ENCODE measurements at places on chromosomes 2 and 18.

DNA sequence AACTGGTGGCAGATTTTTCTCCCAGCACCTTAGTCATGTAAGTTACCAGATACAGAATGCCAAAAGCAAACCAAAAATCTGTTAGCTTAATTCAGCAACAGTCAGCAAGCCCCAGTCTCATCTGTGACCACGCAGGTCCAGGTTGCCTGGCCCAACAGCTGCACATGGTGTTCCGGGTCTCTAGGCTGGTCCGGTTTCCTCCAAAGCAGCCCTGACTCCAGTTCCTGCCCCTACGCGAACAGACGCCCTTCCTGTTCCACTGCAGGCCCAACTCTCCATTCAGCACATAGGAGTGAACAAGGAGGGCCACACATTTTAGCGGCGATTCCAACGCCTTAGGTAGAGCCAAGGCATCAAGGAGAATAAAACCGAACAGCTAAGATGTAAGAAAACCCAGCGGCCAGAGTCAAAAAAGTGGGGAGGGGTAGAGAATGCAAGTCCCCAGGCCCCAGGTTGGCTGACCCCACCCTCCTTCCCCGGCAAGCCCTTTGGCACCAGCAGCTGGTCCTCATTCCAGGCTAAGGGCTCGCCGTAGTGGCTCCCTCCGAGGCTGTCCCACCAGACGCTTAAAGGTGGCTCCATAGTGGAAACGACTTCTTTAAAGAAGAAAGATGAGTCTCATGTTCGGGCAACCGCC, 1.5 kb downstream of the STK25 start:
- DNase-seq: no peak

- no peak for DNase-seq
Measured at GRCh38 chr2:177675350-177675821, 282.8 kb downstream of the AGPS start.

DNA sequence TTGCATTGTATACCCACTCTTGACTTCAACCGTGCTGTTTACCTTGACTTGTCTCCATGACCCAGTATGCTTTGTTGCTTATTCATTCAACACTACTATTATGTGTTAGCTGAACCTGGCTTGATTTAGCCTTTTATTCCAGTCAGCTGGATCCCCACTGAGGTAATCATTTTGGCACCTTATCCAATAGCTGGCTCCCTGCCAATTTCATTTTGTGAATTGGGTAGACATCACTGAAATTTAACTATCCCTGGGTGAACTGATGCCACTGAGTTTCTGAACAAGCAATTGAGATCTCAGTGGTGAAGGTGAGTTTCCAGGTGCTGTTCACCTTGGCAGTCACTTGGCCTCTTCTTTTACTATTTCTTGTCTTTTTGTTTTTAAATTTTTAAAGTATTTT, 584.3 kb downstream of the ADCYAP1 start:
- no peak for DNase-seq

DNA sequence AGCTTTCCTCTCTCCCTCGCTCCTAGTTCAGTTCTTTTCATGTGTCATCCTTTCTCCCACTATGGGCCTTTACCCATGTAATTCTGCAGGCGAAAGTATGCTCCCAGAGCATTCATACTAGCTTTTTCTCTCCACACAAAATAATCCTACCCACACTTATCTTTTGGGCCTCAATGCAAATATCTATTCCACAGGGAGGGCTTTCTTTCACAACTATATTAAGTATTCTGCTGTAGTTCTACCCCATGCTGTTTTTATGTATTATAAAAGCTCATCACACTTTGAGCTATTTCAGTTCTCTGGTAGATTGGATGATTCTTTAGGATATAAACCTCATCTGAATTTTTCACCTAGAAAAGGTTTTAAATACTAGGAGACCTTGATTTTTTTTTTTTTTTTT, 774.6 kb upstream of the CRIM1 start:
- DNase-seq: no peak

- no peak for DNase-seq
Measured at GRCh38 chr18:37341016-37341415, 224.6 kb downstream of the CELF4 start.

- DNase-seq: no peak
Measured at GRCh38 chr2:141137122-141137693, 993.6 kb downstream of the LRP1B start.

DNA sequence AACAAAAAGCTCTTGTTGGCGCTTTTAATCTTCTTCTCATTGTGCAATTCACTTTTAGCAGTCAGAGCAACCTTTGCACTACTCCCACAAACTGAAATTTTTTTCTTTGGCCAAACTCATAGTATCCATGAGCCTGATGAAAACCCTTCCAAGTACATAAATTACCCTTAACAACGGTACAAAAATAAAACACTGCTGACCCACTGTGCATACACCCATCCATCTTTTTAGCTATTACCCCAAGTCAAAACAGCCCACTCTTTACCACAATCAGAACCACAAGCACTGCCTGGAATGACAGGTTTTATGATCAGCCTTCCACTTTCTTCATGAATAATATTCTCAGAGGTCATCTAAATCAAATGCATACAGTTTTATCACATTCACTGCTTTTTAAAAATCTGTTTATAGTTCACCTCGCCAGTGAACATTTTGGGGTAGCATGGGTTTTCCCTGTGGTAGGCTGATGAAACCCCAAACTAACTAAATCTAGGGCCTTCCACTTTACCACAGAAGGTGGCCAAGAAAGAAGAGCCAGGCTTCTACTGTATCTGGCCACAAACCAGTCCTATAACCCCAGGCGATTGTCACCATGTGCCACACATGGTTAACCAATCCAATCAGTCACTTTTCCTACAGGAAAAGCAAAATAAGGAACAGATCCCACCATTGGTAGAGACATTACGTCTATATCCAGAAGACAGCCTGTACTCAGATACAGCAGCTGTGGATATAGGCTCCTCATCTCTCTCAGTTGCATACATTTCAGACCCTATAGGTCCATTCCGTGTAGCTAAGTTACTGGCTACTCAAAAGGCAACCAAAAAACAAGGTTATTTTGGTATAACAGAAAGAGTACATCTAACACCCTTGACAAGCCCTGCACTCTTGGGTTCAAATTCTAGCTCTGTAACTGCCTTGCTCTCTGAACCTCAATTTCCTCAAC, 171.3 kb downstream of the THADA start:
- DNase-seq: no peak

DNA sequence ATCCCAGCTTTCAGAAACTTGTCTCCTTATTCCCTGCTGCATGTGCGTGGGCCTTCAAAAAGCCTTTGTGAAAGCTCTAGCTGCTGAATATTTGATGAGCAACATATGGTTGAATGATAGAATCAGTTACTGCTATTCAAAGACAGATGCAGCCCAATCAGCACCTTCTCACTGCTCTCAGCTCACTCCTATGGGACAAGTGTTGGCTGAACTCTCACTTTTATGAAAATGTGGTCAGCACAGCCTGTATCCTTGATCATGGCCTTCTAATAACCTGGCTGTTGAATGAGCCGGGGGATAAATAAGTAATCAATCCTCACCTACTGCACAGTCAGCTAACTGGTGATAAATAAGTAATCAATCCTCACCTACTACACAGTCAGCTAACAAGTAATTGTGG, 103.2 kb downstream of the PIEZO2 start:
- DNase-seq: no peak

GRCh38 chr2:164771897-164772296, 69.7 kb downstream of the COBLL1 start:
- DNase-seq: no peak

DNA sequence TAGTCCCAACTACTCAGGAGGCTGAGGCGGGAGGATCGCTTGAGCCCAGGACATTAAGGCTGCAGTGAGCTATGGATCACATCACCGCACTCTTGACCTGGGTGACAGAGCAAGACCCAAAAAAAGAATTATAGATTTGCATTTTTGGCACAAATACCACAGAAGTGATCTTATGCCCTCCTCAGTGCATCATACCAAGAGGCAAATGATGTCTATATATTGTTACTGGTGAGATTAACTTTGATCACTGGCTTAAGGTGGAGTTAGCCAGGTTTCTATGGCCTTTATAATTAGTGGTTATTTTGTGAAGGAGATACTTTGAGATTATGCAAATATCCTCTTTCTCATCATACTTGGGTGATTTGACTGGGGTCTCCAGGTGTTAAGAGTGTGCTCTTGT, 22.1 kb upstream of the CATIP start:
- DNase-seq: no peak

DNA sequence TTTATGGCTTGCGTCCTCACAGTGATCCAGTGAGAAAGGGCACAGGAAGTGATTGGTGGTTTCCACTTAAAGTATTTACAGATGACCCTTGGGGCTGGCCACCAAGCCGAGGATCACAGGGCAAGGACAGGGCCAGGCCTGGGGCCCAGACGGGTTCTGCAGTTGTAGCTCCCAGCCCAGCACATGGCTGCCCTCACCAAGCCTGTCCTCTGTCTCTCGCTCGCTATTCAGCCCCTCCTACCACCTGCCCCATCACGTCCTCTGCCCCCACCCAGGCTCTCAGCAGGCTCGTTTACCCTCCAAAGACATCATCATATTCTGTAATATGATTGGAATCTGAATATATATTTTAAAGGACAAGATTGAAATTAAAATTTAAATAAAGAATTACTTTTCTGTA, 246.0 kb downstream of the KLHL29 start:
- DNase-seq: no peak

GRCh38 chr2:229127471-229127870, 143.6 kb downstream of the PID1 start:
- DNase-seq: no peak

DNA sequence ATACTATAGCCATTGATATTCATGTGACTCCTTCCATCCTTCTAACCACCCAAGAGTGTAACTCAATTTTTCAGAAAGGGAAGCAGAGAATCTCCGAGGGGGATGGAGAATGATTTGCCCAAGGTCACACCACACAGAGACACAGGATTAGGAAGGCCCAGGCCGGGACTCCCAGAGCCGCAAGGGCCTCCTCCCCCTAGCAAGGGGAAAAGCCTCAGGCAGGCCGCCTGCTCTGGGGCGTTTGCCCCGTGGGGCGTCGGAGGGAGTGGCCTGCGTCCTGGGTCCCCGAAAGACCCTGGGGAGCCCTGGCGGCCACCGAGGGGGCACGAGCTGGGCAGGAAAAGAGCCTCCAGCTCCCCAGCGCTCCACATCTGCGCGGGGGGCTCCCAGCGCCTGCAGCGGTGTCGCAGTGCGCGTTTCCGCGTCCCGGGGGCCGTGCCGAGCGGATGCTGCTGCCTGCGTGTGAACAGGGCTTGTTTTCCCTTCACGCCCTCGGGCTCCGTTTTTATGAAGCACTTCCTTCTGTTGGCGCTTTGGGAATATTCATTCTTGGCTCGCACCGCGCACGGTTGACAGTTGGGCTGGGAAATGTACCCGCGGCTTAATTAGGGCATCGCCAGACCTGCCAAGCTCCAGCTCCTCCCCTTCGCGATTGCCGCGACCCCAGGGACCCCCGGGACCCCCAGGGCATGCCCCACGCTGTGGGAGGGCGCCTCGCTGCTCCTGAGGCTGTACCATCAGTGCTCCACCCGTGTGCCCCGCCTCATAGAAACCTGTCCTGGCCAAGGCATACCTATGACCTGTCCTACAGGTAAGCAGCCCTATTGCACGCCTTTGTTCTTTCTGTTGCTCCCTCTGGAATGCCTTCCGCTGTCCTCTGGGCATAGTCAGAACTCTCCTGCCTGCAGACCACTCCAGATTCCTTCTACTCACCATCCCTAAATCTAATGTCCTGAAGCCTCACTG, 158.9 kb upstream of the GLI2 start:
- DNase-seq: no peak

DNA sequence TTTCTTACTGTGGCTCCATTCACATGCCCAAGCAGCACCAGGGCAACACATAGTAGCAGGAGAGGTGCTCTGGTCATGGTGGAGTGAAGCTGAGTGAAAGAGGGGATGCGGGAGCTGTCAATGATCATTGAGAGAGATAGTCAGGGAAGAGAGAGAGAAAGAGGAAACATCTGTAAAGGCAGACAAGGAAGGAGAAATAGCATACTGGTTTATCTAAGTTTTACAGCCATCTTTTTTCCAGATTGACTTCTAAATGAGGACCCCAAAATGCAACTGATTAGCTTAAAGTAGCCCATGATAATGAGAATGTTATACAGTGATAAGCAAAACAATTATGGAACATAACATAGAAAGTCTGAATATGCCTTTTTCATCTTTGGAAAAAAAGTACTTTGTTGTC, at the start of gene C2orf66:
Gene C2orf66 (minus strand): TSS at position 96 of the 400 bp plus-strand sequence. CDS start 19 bp downstream, at position 77.
- no peak for DNase-seq

DNA sequence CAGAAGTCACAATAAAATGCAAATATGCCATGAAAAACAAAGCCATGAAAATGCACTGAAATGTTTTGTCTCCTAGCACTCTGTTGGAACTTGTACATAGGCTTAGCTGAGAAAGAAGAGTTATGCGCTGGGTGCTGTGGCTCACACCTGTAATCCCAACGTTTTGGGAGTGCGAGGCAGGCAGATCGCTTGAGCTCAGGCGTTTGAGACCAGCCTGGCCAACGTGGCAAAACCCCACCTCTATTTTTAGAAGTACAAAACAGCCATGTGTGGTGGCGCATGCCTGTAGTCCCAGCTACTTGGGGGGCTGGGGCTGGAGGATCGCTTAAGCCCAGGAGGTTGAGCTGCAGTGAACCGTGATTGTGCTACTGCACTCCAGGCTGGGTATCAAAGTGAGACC, 39.9 kb downstream of the IRS1 start:
- no peak for DNase-seq

DNA sequence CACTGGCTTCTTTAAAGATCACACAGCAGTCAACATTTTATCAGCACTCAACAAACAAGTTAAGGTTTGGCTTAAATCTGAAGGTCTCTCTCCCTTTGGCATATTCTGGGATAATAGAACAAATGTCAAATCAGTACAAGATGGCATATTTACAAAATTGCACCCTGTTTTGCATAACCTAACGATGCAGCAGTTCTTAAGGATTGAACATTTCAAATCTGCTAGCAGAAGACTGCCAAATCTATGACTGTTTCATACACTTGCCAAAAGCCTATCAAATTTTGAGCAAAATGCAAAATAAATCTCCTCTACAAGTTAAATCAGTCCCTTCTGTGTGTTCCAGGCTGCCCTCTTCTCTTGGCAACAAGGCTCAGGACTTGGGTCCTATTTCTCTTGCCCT, 73.6 kb downstream of the DPP4 start:
- DNase-seq: no peak

DNA sequence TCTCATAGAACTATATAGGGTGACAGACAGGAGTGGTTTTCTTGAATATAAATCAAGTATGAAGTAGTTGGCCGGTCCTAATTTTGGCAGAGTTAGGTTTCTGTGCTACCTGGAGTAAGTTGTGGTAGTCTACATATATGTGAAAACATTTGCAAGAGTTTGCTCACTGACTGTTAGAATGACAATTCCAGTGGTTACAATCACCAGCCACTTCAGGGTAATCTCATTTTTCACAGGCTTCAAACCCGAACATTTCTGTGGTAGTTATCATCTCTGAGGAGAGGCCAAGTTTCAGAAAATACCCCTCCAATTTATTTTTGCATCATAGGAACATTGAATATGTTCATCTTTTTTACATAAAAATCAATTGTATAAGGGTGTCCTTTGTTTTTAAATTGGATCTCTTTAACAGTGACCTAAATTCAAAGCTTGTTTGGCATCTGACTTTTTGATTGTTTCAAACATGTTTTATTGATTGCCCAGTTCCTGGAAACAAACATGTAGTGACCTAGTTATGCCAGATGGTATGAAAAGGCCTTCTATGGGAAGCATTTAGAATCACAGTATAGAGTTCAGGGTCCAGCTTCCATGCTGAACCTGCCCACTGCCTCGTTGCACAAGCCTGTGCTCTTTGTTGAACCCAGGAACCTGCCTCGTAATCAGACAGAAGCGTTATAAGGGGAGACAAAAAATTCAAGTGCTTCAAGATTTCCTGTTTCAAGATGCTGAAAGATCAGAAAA, 250.6 kb downstream of the LTBP1 start:
- DNase-seq: no peak

Data from stimulated activated CD4-positive, alpha-beta T cell treated with anti-CD3 and anti-CD28 coated beads, Interleukin-12 subunit alpha, Interleukin-12 subunit beta, amount 100 ng/mL, for 4 hours (primary cell).